ENCODE measurements at places on chromosomes 5 and 9.

- no peak for DNase-seq
Observed at GRCh38 chr9:12879961-12880360, 105.1 kb downstream of the LURAP1L start.

- DNase-seq = no peak
Observed at GRCh38 chr5:88396751-88397281, 128.2 kb upstream of the TMEM161B start.

DNA sequence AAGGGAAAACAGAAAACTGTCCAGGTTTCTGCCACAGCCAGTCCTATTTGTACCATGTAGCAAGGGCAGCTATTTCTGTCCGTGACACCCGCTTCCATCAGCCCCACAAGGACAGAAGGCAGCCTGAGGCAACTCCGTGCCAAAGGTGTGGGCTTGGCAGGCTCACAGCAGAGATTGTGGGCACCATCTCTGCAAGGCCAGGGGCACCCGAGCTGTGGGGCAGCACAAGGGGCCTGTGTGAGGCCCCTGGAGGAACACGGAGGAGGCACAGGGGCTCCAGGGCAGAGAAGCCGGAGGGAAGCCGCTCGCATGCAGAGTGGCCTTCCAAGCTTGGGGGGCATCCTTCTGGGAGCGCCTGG, 43.5 kb downstream of the COL23A1 start:
- no peak for DNase-seq

DNA sequence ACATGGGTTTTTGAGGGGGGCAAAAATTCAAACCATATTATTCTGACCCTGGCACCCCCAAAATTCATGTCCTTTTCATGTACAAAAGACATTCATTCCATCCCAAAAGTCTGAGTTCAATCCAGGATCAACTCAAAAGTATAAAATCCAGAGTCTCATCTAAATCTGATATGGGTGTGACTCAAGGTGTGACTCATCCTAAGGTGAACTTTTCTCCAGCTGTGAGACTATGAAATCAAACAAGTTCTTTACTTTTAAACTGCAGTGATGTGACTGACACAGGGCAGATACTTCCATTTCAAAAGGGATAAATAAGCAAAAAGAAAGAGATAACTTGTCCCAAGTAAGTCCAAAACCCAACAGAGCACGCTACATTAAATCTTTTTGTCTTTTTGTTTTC, 20.6 kb upstream of the CYLC2 start:
- DNase-seq = no peak
